Bronchial epithelial cell (primary cell): ENCODE measurements at places on chromosomes 11 and 22. TPM values are rescaled to one million over a fixed set of nuclear protein-coding genes. Genes with fewer than 3 reads are reported as not detected.

Gene TYMP
- total RNA-seq: 56.6 and 126 TPM in 2 replicates

- DNase-seq: no peak
Measured at GRCh38 chr11:76578654-76579055, 91.9 kb downstream of the LRRC32 start.

- DNase-seq: no peak
Measured at GRCh38 chr22:42462016-42462415, 29.8 kb upstream of the NFAM1 start.

Gene MMP12
- not detected in 2 replicates for total RNA-seq

Gene TSSK2
- total RNA-seq: not detected in 2 replicates

GRCh38 chr22:49458708-49459099, 369.0 kb downstream of the BRD1 start:
- no peak for DNase-seq

Gene CRYBB2
- not detected in 2 replicates for total RNA-seq

Gene TRIM49
- not detected in 2 replicates for total RNA-seq
